ENCODE measurements at places on chromosomes 12 and 14. TPM values are rescaled to one million over a fixed set of nuclear protein-coding genes. Genes with fewer than 3 reads are reported as not detected.

Gene ANO6
- polyA plus RNA-seq, result 77.6 TPM

Gene AQP5
- 2.2 TPM for polyA plus RNA-seq

Gene PTGDR
- polyA plus RNA-seq, result 0.53 TPM

Gene PLEKHD1
- polyA plus RNA-seq, result 5.7 TPM

Gene ATP5F1B
- polyA plus RNA-seq, result 1,294 TPM

Gene ADAM21
- polyA plus RNA-seq, result 0.47 TPM

Gene OS9
- 225 TPM for polyA plus RNA-seq

Gene SPTB
- 12.6 TPM for polyA plus RNA-seq
